ENCODE measurements at places on chromosomes 4 and X.
A peak's percentile ranks its signal among the peaks of the same experiment; 100 is the strongest.

- no peak for DNase-seq
These were observed 73.8 kb upstream of the PHOX2B start for GRCh38 chr4:41822325-41822724.

GRCh38 chrX:115602729-115603389 is 41.9 kb downstream of the PLS3 start:
- no peak for DNase-seq

- DNase-seq: peak; percentile 2
These were observed 78.8 kb upstream of the LEF1 start for GRCh38 chr4:108247387-108248049.

GRCh38 chr4:27514711-27515110 is 654.1 kb downstream of the STIM2 start:
- DNase-seq: no peak

- no peak for DNase-seq
These were observed 15.8 kb upstream of the GYPE start for GRCh38 chr4:143921181-143921580.

GRCh38 chr4:13633671-13634070 is 6.1 kb upstream of the BOD1L1 start:
- no peak for DNase-seq

- DNase-seq: no peak
These were observed 217.9 kb downstream of the HS6ST2 start for GRCh38 chrX:132740316-132741123.

- no peak for DNase-seq
These were observed 18.0 kb downstream of the CRMP1 start for GRCh38 chr4:5874811-5875449.

DNA sequence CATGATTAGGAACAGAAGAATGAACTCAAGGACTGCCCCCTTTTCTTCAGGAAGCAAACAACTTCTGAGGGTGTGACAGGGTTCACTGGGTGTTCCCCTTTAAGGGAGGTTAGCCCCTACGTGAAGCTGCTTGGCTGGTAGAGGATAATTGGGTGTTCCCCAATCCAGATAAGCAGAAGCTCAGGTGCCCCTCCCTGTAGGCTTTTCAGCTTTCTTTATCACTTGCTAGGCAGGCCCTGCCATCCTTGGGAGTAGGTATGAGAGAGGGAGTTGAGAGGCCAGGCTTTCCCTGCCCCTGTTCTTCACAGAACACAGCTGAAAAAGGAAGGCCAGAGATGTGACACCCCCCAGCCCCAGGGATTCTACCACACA is 44.2 kb downstream of the RTL9 start:
- DNase-seq: no peak

DNA sequence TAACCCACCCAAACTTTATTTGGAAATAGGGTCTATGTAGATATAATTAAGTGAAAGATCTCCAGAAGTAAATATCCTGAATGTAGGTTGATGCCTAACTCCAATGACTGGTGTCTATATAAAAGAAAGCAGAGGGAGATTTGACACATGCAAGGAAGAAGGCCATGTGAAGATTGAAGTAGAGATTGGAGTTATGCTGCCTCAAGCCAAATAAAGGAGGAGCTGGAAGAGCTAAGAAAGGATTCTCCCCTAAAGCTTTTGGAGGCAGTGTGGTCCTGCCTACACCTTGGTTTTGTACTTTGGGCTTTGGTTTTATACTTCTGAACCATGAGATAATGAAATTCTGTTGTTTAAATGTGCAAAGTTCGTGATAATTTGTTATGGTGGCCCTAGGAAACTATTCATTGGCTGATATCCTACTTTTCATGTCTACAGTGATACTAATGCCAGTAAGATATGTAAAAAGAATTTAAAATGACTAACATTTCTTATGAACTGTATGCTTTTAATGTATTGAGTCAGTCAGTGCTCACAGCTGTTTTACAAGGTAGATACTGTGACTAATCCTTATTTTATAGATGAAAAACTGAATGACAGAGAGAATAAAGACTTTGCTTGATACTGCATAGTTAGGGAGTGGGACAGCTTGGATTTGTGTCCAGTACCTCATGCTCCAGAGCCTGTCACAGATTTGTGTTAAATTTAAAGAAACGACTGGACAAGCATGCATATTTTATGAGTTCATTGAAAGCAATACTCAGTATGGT is 5.9 kb upstream of the RAB40AL start:
- no peak for DNase-seq

- DNase-seq: no peak
These were observed 6.3 kb downstream of the PLP2 start for GRCh38 chrX:49177873-49178480.

- DNase-seq: no peak
These were observed 73.8 kb upstream of the DCLK2 start for GRCh38 chr4:150004481-150004880.

DNA sequence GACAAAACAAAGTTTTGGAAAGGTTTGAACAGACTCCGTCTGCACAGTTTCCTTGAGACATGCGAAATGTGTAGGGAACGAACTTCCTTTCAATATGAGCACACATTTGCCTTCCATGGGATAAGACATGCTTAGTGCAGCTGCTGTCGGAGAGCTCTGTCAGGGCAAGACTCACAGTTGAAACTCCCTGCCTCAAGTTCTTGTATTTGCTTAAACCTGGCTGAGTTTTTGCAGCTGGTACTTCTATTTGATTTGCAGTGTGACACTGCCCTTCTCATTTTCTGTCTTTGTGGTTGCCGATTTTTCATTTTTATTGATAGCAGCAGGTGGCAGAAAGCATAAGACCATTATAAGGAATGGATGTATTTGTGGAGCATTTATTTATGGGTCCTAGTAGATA is 18.2 kb upstream of the RHOH start:
- DNase-seq: no peak

DNA sequence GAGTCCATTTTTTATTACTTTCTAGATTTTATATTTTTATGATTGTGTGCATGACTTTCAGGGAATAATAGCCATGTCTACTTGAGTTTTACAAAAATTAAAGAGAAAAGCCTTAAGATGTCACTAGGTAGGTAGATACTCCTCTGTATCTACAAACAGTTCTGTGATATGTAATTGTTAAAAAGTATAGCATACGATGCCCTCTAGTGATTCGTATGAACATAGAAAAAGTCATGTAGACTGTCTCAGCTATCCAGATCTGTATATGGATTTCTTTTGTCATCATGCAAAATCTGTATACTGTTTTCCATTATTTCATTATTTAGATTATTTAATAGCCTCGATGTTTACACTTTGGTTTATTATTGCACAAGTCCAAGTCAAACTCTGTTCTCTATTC is 856.6 kb downstream of the CENPC start:
- no peak for DNase-seq

GRCh38 chr4:110533940-110534339 is 58.0 kb downstream of the ENPEP start:
- no peak for DNase-seq

GRCh38 chrX:119762718-119763117 is 4.3 kb downstream of the SOWAHD start:
- no peak for DNase-seq

GRCh38 chr4:93730251-93730650 is 98.3 kb upstream of the ATOH1 start:
- no peak for DNase-seq

GRCh38 chr4:104878936-104879335 is 267.7 kb upstream of the TET2 start:
- no peak for DNase-seq

DNA sequence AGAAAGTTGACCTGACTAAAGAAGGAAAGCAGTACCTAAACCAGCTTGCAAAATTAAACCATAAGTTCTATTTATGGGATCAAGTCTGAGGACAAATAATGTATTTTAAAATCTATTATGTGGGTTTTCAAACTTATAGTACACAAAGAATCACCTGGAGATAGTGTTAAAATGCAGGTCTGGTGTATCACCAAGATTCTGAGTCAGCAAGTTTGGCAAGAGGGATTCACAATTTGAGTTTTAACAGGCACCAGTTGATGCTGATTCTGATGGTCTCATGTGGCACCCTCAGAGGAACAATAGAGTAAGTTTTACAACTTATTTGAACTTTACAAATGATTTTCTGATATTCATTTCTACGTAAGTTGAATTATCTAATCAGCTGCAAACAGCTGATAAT is 9.1 kb upstream of the STATH start:
- no peak for DNase-seq

DNA sequence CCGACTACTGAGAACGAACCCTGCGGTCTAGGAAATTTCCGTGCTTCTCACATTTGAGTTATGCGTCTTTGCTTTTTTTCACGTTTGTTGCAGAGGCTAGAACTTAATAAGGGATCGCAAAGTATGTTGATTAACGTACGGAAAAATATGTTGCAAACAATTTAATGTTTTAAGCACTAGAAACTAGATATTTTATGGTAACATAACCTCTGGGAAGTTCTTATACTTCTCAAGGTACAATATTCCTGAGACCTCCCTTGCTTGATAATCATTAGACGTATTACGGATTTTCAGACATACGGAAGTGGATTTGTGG is 639 bp upstream of the PRDM5 start:
- no peak for DNase-seq

- DNase-seq: peak; percentile 7
These were observed 134.7 kb downstream of the PALLD start for GRCh38 chr4:168631241-168632162.

DNA sequence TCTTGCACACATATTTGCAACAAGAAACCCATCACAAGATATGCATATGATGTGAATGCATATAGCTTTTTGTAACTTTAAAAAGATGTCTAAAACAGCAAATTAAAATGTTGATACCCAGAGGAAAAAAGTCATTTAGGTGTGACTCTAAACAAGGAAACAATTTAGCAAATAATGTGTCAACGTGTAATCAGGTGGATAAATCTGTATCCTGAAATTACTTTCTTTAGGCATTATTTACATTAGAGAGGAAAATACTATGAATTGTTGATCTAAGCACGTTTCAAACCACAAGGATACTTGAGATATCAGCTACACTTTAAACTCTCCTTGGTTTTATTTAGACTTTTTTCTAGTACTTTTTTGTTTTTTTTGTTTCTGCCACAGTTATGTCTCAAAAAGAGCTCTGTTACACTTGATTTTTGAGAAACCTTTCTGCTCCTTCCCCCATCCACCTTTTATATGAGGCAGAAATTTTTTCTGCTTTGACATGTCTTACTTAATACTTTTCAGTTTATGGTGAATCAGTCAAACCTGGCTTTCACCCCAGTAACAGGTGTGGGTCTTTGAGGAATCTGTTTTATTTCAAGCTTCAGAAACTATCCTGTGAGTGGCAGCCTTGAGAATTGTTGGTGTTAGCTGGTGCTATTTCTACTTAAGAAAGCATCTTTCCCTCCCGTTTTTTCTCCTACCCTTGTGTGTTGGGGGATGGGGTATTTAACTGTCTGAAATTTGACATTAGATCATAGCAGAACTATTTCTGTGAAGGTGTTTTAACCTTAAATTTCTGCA is 1.9 kb downstream of the NPNT start:
- no peak for DNase-seq

DNA sequence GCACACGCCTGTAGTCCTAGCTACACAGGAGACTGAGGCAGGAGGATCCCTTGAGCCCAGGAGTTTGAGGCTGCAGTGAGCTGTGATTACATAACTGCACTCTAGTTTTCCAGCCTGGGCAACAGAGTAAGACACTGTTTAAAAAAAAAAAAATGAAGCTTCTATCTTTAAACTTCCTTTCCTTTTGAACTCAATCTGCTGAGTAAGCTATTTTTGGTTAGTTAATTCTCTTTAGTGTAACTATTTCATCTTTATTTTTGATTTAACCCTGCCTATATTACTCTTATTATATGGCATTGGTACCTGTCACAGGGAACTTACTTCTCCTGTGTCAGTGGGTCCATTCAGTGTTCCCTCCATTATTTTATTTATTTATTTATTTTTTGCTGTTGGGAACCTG is 160.8 kb downstream of the BMPR1B start:
- DNase-seq: no peak

GRCh38 chrX:106391284-106391911 is 220.4 kb upstream of the RADX start:
- no peak for DNase-seq

DNA sequence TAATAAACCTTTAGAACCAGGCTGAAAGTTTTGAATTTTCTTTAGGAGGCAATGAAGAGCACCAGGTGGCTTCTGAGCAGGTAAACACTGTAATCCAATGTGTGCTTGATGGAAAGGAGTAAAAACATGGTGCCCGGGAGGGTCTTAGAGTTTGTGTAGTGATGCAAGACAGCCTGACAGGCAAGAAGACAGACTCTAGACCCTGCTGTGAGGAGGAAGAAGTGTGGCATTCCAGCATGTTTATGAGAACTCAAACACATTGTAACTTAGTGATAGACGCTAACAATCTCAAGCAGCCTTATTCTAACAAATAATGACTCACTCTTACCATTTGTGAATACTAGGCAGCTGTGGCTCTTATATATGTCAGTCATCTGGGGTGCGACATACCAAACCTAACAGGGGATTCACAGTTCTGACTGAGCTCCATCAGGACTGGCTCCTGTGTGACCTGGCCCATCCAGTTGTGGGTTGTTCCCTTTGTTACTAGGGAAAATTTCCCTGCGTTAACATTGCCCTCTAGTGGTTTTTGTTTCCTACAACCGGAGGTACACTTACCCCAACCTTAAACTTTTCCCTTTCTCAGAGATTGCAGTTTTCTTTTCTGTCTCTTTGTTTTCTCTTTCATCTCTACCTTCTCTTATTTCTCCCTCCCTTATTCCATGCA is 53.8 kb downstream of the VSIG4 start:
- DNase-seq: peak; percentile 23

GRCh38 chr4:165635381-165635780 is 237.7 kb upstream of the TLL1 start:
- no peak for DNase-seq

GRCh38 chr4:186723292-186724057 is at the start of gene FAT1:
FAT1 (minus strand) TSS chr4:186723856; CDS start chr4:186709827, 14,029 bp downstream.
- peak; percentile 10 for DNase-seq

GRCh38 chr4:107935246-107935645 is 3.9 kb downstream of the CYP2U1 start:
- no peak for DNase-seq

GRCh38 chr4:1502501-1502886 is 96.3 kb upstream of the NKX1-1 start:
- DNase-seq: no peak

GRCh38 chrX:150753357-150753756 is 60.2 kb downstream of the MTMR1 start:
- no peak for DNase-seq

- peak; percentile 5 for DNase-seq
These were observed 4.2 kb downstream of the PGM2 start for GRCh38 chr4:37830640-37831039.

- DNase-seq: peak; percentile 4
These were observed at the start of gene CXCL1 for GRCh38 chr4:73869130-73870055. CXCL1 (plus strand) TSS chr4:73869393; CDS start chr4:73869471, 78 bp downstream.

DNA sequence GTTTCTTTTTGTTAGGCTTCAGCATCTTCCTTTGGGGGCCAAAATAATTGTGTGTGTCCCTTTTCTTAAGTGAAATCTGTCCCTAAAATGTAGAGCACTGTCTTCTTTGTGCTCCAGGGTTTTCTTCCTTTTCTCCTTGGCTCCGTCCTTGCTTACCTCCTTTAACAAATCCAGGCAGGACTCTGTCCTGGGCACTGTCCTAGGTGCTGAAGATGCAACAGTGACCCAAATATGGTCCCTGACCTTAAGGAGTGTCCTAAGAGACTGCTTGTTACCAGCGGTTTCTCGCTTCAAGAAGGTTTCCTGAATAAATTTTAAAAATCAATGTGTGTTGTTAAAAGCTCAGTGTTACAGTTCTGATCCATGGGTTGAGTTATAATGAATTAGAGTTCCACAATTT is 471.8 kb downstream of the KCNIP4 start:
- no peak for DNase-seq

- DNase-seq: no peak
These were observed 13.0 kb upstream of the SEPSECS start for GRCh38 chr4:25172961-25173915.

Measured in NCI-H2107 (cell line).